ENCODE measurements at places on chromosomes 13 and 19.

DNA sequence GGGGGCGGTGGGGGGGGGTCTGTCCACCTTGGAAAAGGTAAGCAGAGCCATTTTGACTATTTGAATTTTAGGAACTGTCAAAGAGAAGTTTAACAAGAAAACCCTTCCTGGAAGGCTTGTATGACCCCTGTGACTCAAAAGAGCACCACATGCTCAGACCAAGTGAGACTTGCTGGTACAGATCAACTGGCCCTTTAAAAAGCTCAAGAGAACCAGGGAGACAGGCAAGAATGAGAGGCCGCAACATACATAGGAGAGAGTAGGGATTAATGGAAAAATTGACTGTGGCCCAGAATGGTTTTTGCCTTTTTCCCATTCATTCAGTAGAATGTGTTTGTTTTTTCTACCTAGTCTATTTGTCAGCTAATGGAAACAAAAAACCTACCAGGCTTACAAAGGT is 26.2 kb upstream of the ATP8A2 start:
- no peak for DNase-seq

GRCh38 chr19:17847538-17848366 is at the start of gene JAK3:
JAK3 (minus strand) TSS chr19:17847982; CDS start chr19:17844417, 3,565 bp downstream.
- DNase-seq: no peak

- DNase-seq: no peak
These were observed 823.5 kb downstream of the GPC5 start for GRCh38 chr13:92221916-92222315.

DNA sequence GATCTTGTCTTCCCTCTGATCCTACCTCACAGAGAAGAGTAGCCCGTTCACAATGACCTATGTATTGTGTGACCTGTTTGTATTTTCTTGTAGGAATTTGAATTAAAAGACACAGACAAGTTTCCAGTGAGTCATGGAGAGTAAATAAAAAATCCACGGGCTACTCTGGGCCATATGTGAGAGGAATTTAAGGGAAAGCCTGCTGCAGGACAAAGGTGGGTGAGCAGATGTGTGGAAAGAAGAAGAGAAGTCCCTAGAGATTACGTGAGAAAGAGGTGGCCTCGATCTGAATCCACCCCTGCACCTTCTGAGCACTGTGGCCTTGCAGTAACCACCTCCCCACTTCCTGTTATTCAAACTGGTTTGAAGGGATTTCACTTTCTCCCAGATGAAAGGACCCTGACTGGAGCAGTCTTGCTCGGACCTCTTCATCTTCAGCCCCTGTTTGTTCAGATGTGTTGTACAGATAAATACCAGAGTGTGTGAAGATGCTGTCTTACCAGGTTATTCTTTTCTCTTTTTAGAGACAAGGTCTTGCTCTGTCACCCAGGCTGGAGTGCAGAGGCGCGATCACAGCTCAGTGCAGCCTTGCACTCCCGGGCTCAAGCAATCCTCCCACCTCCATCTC is 205.4 kb downstream of the PDS5B start:
- DNase-seq: no peak

DNA sequence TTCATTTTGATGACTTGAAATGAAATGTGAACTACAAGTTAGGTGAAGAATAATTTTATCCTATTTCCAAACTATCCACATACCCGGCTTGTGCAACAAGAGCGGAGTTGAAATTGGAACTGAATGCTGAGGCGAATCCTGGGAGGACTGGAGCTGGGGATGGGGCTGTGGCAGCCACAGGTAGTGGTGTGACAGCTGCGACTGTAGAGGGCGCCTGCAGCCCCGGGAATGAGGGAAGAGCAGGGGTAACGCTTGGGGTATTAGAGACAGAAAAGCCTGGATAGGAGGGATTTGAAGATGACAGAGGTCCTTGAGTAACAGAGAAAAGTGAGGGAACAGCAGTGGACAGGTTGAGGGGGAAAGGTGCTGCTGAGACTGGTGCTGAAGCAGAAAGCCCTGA is 22.0 kb upstream of the STOML3 start:
- DNase-seq: no peak

GRCh38 chr13:44425041-44425814 is 51.6 kb downstream of the SERP2 start:
- no peak for DNase-seq

- DNase-seq: no peak
These were observed 48.0 kb downstream of the FRY start for GRCh38 chr13:32079587-32079986.

GRCh38 chr13:102227741-102228140 is 174.1 kb downstream of the FGF14 start:
- no peak for DNase-seq

DNA sequence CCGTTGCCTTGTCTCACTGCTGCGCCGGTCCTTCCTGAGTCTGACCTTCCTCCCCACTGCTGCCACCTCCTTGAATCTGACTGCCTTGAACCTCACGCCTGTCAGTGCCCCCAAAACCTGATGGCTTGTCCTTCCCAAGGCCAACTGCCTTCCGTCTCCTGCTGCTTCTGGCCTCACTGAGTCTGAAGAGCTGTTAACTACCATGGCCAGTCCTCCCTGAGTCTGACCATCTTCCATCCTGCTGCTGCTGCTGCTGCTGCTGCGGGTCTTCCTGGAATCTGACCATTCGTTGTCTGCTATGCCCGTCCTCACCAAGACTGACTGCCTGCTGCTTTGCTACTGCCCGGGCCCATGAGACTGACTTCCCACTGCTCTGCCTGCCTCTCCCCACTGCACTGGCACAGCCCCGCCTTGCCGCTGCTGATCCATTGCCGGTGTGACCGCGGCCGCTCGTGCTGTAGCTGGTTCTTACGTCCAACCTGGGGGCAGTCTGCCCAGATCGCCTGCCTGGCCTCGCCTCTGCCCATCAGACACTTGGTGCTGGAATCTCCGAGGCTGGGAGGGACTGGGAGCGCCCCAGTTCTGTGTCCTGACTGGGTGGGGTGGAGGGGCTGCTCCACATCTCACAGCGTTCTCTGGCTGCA is 2.9 kb upstream of the RCN3 start:
- DNase-seq: no peak

DNA sequence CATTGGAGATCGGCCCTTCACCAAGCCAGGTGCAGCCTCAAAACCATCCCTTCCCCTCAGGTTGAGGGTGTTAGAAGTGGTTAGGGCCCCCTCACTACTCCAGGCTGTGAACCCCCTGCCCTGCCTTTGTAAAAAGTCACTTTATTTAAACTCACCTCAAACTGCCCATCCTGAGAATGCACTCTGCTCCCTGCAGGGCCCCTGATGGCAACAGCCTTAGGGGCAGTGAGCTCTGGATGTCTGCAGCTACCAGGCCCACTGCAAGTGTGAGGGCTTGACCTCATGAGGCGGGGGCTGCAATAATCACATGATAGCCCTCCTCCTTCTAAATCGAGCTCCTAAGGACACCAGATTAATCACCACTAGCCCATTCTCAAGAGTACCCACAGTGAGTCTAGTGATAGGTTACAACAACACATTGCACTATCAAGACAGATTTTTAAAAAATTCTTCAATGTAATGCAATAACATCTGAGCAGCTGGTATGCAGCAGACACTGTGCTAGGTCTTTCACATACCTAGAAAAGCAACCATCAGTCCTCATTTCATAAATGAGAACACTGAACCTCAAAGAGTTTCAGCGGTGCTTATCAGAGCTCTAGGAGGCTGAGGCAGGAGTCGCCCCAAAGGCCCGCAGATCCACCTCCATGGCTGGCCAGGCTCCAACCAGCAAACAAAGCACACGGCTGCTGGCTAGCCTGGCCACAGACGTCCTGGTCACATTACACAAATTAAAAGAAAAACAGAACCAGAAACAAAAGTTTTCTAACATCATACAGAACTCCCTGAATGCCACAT is 26.0 kb downstream of the SLC7A1 start:
- DNase-seq: no peak

DNA sequence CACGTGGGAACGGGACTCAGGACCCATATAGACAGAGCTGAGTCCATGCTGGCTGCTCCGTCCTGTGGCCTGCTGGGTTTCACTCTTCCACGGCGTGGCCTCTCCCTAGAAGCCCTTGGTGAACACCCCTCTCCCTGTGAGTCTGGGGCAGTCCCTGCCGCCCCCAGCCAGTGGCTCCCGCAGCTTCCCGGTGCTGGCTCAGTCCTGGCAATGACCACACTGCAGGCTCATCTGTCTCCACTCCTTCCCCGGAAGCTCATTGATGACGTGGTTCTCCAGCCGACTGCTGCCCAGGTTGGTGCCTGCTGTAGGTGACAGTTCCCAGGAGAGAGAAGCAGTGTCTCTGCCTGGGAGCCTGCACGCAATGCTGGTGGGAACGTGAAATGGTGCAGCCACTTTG is 2.1 kb upstream of the TEX29 start:
- no peak for DNase-seq

GRCh38 chr19:30228835-30229524 is 143.2 kb upstream of the ZNF536 start:
- DNase-seq: no peak

GRCh38 chr13:94318418-94318817 is 161.1 kb downstream of the DCT start:
- DNase-seq: no peak

- DNase-seq: no peak
These were observed 2.7 kb downstream of the TPM4 start for GRCh38 chr19:16078759-16079707.

DNA sequence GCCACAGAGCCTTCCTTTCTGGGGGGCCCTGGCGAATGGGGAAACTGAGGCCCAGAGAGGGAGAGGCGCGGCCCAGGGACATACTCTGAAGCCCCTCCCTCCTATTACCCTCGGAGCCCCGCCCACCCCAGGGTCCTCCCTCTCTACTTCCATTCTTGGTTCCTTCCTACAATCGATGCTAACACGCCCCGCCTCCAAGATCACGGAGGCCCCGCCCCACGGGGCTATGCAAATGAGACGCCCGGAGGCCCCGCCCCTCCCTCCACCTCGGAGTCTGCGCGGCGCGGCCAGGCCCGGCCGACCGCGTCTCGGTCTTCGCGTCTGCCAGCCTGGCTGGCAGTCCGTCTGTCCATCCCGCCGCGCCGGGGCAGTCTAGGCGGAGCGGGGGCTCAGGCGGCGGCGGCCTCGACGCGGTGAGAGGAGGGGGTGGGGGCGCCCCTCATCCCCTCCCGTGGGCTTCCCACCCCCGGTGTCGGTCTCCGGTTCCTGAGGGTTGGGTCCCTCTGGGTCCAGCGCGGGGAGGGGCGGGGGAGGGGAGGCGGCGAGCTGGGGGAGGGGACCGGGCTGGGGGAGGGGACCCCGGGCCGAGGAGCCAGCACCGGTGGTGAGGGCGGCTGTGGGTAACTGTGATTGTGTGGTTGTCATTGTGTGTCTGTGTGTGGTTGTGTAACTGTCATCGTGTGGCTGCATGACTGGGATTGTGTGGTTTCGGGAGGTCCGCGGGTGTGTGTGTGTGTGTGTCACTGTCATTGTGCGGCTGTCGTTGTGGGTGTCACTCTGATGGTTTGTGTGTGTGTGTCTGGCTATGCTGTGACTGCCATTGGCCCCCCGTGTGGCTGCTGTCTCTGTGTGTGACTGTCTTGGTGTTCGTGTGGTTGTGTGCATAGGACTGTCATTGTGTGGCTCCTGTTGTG is at the start of gene PLPPR2:
Gene PLPPR2 (plus strand): TSS at position 273 of the 914 bp plus-strand sequence. CDS start 2,242 bp downstream, outside the sequence.
- DNase-seq: peak; percentile 98

GRCh38 chr13:26051657-26052311 is at the start of gene SHISA2:
SHISA2 (minus strand) TSS chr13:26052016; CDS start chr13:26050975, 1,041 bp downstream.
- no peak for DNase-seq

DNA sequence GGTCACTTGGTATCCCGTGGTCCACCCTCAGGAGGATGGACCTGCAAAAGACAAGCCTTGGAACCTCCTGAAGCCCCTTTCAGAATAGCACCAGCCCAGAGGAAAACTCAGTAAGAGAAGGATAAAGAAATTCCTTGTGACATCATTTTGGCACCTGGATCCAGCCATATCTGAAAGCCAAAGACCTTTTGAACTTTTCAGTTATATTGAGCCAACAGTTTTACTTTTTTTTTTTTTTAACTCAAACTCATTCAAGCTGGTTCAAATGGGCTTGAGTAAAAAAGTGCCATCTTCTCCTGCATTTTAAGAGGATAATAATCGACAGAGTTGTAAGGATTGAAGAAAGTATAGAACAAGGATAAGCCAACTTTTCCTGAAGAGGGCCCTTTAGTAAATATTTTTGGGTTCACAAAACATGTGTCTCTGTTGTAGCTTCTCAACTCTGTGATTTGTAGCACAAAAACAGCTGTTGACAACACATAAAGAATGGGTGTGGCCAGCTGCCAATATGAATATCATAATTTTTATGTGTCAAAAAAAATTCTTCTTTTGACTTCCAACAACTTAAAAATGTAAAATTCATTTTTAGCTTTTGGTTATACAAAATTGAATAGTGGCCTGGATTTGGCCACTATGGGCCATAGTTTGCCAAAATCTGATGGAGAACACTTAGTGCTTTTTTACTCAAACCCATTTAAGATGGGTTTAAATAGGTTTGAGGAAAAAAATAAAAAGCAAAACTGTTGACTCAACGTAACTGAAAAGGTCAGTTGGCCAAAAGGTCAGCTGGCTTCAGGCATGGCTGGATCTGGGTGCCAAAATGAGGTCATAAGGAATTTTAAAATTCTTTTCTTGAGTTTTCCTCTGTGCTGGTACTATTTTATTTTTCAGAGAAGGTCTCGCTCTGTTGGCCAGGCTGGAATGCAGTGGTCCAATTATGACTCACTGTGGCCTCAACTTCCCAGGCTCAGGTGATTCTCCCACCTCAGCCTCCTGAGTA is 50.7 kb downstream of the ACSBG2 start:
- no peak for DNase-seq

DNA sequence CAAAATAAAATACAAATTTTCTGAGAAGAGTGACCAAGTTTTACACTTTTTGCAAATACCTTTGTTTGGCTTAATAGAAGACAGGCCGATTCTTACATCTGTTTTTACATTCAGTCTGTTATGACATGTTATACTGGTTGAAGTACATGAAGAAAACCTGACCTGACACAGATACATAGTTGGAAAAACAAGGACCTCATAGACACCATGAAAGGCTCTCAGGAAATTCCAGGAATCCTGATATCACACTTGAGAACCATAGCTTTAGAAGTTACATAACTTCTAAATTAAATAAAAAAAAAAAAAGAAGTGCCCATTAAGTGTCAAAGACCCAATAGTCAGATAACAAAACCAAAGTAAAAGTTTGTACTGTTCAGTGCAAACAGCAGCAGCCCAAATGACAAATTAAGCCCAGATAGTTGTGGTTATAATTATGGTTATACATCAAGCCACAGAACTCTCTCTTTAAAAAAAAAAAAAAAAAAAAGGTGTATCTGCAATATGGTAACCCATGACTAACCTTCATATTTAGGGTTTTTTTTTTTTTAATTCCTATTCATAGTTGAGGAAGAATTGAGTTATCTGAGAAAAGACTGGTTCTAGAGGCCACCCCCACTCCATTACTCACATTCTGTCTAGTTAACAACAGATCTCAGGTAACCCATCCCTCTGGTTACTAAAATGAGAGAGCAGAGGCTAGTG is 19.8 kb downstream of the RBM26 start:
- DNase-seq: no peak
